ENCODE measurements at places on chromosomes 5 and 9.

DNA sequence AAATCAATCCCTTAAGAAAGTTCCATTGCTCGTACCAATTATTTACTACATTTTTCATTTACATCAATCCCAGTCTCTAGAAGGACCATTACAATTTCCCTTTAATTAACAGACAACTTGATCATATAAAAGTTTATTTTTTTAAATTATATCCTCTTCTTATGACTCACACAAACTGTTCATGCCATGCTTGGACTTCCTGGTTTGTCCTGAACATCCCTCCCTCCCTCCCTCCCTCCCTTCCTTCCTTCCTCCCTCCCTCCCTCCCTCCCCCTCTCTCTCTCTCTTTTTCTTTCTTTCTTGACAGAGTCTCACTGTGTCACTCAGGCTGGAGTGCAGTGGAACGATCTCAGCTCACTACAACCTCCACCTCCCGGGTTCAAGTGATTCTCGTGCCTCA lies 11.6 kb upstream of the CLTB start:
- no peak for DNase-seq

- no peak for DNase-seq
Measured at GRCh38 chr5:103445426-103446035, 117.1 kb downstream of the NUDT12 start.

- DNase-seq: no peak
Measured at GRCh38 chr5:43231977-43232376, 40.0 kb downstream of the NIM1K start.

DNA sequence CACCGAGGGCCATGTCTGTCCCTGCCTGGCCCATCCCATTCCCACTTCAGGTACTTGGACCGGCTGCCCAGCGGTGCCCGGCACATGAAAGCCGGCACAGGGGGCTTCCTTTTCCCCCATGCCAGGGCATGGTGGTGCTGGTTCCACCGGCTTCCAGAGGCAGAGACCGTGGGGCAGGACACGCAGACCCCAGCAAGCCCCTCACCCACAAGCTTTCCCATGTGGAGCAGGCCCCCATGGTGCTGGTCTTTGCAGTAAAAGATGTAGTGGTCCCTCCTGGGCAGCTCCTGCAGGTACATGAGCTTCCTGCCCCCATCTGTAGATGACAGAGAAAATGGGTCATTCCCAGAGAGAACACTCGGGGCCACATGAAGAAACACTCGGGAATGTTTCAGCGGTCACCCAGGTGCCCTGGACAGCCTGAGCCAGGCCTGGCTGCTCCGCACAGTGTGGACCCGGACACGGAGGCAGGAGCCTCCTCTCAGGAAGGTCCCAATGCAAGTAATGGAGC lies 2.0 kb downstream of the OBP2B start:
- DNase-seq: no peak

- DNase-seq: no peak
Measured at GRCh38 chr9:87387351-87388011, 110.2 kb upstream of the DAPK1 start.

- DNase-seq: peak; percentile 68
Measured at GRCh38 chr5:80672140-80672736, 17.5 kb upstream of the DHFR start.

DNA sequence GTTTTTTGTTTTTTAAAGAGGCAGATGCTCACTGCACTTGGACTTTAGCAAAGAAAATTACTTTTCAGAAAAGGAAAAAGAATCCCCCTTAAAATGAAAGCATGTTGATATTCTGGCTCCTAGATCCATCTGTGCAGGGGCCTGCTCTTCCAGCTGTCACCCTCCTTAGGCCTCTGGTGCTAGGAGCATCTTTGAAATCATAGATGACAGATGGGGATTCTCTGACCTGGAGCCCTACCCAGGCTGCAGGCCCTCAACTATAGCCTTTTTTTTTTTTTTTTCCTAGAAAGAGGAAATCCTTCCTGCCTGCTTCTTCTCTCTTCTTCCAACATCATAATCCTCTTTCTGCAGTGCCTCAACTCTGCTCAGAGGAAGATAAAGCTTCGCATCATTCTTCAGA lies 16.3 kb upstream of the DCP2 start:
- DNase-seq: no peak

- DNase-seq: no peak
Measured at GRCh38 chr5:132788990-132789886, 12.2 kb upstream of the SEPTIN8 start.

GRCh38 chr5:156444753-156445291 lies 117.9 kb downstream of the SGCD start:
- DNase-seq: no peak

- no peak for DNase-seq
Measured at GRCh38 chr5:150945947-150946346, 41.2 kb upstream of the ZNF300 start.

- DNase-seq: no peak
Measured at GRCh38 chr5:112880219-112880964, 19.3 kb downstream of the SRP19 start.

Data from left renal cortex interstitium (tissue), 4 donors.